Ureter (tissue), 1 donor: ENCODE measurements at places on chromosomes 12 and 14. TPM values are rescaled to one million over a fixed set of nuclear protein-coding genes. Genes with fewer than 3 reads are reported as not detected.

GRCh38 chr12:71795901-71796300 is 41.2 kb downstream of the RAB21 start:
- no peak for DNase-seq

DNA sequence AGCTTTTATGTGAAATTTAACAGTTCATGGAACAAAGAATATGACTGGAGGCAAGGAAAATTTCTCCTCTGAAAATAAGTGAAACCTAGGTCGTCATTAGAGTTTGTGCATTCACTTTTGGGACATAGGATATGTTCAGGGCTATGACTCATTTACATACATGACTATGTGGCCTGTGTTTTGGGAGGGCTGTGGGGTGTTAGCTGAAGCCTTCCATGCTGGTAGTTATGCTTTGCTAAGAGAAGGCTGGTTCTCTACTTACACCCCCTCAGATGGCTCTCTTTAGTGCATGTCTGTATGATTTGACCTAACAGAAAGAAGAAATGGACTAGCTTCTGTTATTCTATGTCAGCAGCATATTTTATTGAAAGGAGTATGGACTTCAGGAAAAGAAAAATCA is 416.5 kb upstream of the GARIN6 start:
- DNase-seq, result no peak

DNA sequence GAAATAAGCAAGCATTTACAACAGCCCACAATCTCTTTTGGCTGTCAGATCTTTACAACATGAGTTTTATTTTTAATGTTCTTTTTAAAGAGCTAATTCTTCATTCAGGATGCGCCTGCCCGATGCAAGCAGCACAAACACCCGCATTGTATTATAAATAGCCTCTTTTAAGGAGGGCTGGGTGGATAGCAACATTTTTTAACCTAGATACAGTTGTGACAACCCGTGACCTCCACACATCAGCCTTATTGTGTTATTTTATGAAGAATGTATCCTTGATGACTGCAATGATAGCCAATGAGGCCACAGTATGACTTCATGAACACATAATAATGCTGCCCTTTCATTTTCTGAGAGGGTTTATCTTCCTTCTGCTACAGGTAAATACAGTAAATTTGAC is 173.7 kb downstream of the FOXN3 start:
- no peak for DNase-seq

Gene AKAP3
- total RNA-seq, result 4.2 TPM

Gene RNASE12
- not detected for total RNA-seq

Gene MUCL1
- not detected for total RNA-seq
